ENCODE measurements at places on chromosomes 5 and 9.

- DNase-seq, result no peak
Observed at GRCh38 chr5:78804995-78805394, 156.4 kb upstream of the LHFPL2 start.

- DNase-seq, result no peak
Observed at GRCh38 chr5:67875601-67876000, 340.0 kb upstream of the PIK3R1 start.

DNA sequence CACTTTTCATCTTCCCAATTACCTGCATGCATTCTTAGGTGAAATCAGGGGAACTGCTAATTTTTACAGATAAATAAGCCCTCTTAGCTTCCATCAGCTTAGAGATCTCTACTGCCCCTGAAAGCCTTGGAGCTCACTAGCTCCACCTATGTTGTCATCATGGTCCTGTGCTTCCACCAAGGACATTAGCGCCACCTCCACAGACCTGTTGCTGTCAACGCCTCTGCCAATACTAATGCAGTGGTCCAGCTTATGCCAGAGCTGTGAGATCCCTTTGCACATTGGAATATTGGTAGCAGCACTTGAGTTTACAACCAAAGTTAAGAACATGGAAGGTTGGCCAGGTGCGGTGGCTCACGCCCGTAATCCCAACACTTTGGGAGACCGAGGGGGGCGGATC lies 7.7 kb upstream of the SHISAL2B start:
- no peak for DNase-seq

GRCh38 chr9:129679537-129679936 lies 14.1 kb downstream of the PRRX2 start:
- no peak for DNase-seq

DNA sequence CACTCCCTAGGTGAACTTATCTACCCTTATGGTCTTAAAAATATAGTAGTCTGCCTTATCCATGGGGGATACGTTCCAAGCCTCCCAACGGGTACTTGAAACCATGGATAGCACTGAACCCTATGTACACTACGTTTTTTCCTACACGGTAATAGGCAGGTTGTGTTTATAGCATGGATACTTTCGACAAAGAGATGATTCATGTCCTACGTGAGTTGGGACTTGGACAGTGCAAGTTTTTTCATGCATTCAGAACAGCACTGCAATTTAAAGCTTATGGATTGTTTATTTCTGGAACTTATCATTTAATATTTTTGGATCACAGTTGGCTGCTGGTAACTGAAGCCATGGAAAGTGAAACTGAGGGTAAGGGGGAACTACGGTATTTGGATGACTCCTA lies 88.1 kb downstream of the CNTLN start:
- DNase-seq, result no peak

- no peak for DNase-seq
Observed at GRCh38 chr5:153476767-153477166, 13.7 kb upstream of the GRIA1 start.

GRCh38 chr9:37371565-37372464 lies 50.7 kb upstream of the GRHPR start:
- DNase-seq, result no peak

- DNase-seq, result no peak
Observed at GRCh38 chr5:174083056-174083827, 37.7 kb downstream of the NSG2 start.

DNA sequence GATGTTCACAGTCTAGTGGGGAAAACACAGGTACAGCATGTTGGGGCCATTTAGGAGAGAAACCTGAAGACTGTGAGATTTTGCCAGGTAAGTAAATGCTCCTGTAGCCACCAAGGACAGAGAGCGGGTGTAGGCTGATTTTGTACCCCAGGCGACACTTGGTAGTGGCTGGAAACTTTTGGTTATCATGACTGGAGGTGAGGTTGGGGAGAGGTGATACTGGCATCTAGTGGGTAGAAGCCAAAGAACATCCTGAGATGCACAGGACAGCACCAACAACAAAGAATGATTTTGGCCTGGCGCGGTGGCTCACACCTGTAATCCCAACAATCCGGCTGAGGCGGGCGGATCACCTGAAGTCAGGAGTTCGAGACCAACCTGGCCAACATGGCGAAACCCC lies 38.8 kb upstream of the PWWP2A start:
- no peak for DNase-seq

DNA sequence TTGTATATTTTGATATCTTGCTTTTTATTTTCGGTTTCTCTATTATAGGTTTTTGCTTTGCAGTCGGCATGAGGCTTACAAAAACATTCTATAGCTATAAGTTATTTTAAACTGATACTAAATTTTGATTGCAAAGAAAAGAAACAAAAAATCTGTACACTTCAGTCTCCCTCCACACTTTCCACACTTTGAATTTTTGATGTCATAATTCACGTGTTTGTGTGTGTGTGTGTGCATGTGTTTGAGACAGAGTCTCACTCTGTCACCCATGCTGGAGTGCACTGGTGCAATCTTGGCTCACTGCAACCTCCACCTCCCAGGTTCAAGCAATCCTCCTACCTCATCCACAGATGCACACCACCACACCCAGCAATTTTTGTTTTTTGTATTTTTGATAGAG lies 124.9 kb downstream of the MRPS30 start:
- DNase-seq, result no peak

DNA sequence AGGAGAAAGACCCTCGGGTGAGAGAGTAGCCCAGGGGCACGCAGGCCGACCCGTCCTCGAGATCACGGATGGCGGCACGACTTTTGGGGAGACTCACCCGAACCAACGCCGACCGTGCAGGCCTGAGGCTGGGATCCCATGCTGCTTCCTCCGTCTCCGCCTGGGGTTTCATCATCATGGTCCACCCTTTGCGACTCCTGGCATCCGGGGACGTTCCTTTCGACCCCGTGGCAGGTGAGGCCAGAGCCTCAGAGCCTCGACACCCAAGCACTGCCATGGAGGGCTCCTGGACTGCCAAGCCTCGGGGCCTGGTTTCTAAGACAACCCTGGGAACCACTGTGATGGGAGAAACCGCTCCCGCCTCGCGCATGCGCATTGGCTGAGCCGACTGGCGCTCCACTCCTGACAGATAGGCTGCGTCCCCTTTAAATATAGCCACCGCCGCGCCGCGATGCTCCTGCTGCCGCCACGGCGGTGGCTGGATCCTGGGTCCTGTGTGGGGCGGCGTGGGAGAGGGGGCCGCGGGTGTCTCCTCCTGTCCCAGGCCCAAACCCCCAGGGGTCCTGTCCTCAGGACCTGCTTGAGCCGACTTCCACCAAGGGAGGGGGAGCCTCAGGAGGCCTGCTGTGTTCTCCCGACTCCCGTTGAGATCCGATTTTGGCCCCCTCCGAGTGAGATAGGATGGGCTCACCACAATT lies 481.6 kb downstream of the SPATA31A7 start:
- no peak for DNase-seq

GRCh38 chr5:138752951-138753793 lies at the start of gene CTNNA1:
TSS of gene CTNNA1 (plus strand) at chr5:138753425. CDS start at chr5:138781925, 28,500 bp downstream.
- peak; percentile 40 for DNase-seq
